ENCODE measurements at places on chromosomes 13 and 19. TPM values are rescaled to one million over a fixed set of nuclear protein-coding genes. Genes with fewer than 3 reads are reported as not detected.

The SIGLEC6 gene
- total RNA-seq: not detected

The MIA gene
- 1.4 TPM for total RNA-seq

The ZBTB7A gene
- 27.7 TPM for total RNA-seq

The CFD gene
- total RNA-seq: 3.5 TPM

- H3K4me1 ChIP-seq: peaks cover 50% of the 10 kb centered on the region
- no peak overlapping the region for H3K27ac ChIP-seq
- H3K36me3 ChIP-seq: peaks cover 11% of the 10 kb centered on the region
- DNase-seq: no peak
- no peaks in the 10 kb centered on the region for H3K27me3 ChIP-seq
Measured at GRCh38 chr13:110322126-110322827, 15.2 kb downstream of the COL4A2 start.

GRCh38 chr13:97495678-97496077 is 61.7 kb downstream of the RAP2A start:
- H3K4me3 ChIP-seq: no peak overlapping the region
- peaks cover 5% of the 10 kb centered on the region for H3K36me3 ChIP-seq
- no peak overlapping the region for H3K27ac ChIP-seq
- H3K27me3 ChIP-seq: no peaks in the 10 kb centered on the region
- DNase-seq: no peak
- no peaks in the 10 kb centered on the region for H3K4me1 ChIP-seq

GRCh38 chr19:15122331-15123030 is 15.3 kb downstream of the SYDE1 start:
- H3K4me3 ChIP-seq: no peak overlapping the region
- H3K4me1 ChIP-seq: peaks cover 25% of the 10 kb centered on the region
- DNase-seq: no peak
- no peaks in the 10 kb centered on the region for H3K27me3 ChIP-seq

DNA sequence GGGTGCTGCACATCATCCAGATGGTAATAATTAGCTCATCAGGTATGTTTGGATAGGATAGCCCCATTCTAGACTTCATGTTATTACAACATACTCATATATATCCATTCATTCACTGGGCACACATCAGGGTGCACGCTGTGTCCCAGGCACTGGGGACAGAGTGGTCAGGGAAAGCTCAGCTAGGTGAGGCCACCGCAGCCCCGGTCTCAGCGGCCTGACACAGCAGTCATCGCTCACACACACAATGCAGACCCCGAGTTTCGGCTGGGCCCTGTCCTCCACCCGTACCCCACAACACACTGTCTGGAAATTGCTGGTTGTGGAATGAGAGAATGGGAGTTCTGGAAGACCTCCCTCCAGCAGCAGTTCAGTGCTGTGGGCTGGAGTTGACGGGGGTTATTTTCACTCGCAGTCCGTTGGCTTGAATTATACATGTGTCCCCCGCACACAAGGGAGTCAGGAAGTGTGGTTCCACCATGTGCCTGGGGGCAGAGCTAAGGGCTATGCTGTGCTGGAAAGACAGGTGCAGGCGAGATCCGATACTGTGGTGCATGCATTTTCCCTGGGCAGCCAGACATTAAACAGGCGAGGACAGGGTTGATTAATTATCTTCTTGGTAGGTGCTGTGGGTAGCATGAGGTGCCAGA is 257.6 kb downstream of the TEX29 start:
- no peak overlapping the region for H3K27ac ChIP-seq
- DNase-seq: no peak
- peaks cover 4% of the 10 kb centered on the region for H3K36me3 ChIP-seq
- H3K4me3 ChIP-seq: no peak overlapping the region
- H3K27me3 ChIP-seq: peaks cover 4% of the 10 kb centered on the region
- no peaks in the 10 kb centered on the region for H3K4me1 ChIP-seq

All from mesothelial cell of epicardium (in vitro differentiated cells).